ENCODE measurements at places on chromosomes 16 and 17.
A peak's percentile ranks its signal among the peaks of the same experiment; 100 is the strongest.

- no peak for DNase-seq
Observed at GRCh38 chr16:2512735-2513404, 882 bp upstream of the ATP6V0C start.

GRCh38 chr17:4872786-4873185 lies 26.6 kb upstream of the C17orf107 start:
- no peak for DNase-seq

DNA sequence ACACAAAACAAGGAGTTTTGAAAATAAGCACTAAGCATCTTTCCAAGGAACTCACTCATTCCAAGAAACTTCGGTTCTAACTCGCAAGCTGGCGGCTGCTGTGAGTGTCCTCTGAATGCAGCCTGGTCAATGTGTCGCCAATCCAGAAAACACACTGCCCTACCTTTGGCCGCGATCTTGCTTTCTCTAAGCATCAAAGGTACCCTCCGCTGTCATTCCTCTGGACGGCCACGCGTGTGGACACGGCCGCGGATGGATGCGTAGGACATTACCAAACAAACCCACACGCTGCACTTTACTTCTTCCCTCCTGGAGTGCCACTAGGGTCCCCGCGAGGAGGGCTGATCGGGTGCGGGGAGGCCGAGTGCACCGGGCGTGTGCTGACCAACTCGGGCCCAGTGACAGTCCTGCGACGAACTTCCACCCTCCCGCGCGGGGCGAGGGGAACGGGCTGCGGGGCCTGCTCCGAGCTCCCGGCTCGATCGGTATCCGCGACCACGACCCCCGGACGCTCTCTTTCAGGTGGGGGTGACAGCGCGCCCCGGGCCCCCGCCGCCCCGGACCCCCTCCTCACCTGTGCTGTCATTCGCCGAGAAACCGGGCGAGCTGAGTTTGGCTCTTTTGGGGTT lies 1.1 kb downstream of the CREBBP start:
- DNase-seq: no peak

GRCh38 chr16:79844603-79845002 lies 244.1 kb upstream of the MAF start:
- no peak for DNase-seq

DNA sequence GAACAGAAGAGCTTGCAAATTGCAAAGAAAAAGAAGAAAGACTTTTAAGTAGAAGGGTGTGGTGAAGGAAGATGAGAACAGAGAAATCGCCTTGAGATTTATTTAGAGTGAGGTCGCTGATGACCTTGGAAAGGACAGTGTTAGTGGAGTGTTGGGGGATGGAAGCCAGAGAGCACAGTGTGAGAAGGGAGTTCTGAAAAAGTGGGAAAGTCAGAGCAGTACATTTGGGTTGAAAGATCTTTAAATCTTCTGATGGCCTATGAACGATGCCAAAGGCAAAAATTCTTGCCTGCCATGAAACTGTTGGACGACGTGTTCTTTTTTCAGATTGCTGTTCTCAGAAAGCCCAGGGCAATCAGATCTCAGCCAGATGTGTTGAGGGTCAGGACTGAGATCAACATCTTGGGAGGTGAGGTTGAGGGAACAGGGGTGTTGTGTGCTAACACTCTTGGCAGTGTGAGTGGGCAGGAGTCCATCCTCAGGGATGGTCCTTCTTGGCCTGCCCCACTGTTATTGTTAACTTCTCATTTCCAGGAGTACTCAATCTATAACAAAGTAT lies 330.1 kb downstream of the MAP2K6 start:
- no peak for DNase-seq

- DNase-seq: no peak
Observed at GRCh38 chr17:41009936-41010335, 1.0 kb upstream of the KRTAP3-1 start.

GRCh38 chr17:47192554-47192953 lies 3.5 kb upstream of the CDC27 start:
- DNase-seq: no peak

DNA sequence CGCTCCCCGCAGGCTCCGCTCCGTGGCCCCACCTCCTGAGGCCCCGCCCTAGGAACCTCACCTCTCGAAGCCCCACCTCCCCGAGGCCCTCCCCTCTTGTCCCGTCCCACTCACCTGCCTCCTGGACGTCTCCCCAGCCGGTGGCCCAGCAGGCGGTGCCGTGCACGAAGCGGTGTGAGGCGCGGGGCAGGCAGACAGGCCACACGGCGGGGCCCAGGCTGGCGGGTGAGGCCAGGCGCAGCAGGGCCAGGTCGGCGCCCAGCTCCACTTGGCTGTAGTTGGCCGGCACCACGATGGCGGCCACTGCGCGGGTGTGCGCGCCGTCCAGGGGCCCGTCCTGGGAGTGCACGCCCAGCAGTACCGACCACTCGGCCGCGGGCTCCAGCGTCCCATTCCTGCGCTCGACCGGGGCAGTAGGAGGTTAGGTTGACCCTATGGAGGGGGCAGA lies 1.6 kb downstream of the PRSS36 start:
- DNase-seq: no peak

- no peak for DNase-seq
Observed at GRCh38 chr17:22217135-22217534, 524.8 kb downstream of the KCNJ18 start.

- DNase-seq: no peak
Observed at GRCh38 chr17:54239291-54239690, 416.6 kb downstream of the KIF2B start.

DNA sequence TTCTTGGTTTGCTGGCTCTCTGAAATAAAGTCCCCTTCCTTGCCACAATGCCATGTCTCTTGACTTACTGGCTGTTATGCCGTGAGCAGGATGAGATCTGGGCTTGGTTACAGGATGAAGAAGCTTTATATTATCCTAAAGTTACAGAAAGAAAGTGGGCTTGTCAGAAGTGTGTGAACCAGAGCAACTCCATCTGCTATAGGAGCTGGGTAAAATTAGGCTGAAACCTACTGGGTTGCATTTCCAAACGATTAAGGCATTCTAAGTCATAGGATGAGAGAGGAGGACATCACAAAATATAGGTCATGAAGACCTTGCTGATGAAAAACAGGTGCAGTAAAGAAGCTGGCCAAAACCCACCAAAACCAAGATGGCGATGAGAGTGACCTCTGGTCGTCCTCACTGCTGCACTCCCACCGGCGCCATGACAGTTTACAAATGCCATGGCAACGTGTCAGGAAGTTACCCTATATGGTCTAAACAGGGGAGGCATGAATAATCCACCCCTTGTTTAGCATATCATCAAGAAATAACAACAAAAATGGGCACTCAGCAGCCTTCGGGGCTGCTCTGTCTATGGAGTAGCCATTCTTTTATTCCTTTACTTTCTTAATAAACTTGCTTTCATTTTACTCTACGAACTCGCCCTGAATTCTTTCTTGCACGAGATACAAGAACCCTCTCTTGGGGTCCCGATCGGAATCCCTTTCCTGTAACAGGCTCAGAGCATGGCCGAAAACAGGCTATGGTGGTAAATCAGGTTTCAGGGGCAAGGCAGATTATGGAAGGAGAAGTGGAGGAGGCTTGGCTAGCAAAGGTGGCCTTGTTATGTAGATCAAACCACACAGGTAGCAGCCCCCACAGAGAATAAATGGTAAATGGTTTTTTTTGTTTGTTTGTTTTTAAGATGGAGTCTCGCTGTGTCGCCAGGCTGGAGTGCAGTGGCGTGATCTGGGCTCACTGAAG lies 81.3 kb upstream of the C16orf82 start:
- no peak for DNase-seq

- DNase-seq: no peak
Observed at GRCh38 chr17:57033296-57033695, 51.8 kb upstream of the AKAP1 start.

GRCh38 chr17:13337864-13338371 lies 263.8 kb downstream of the HS3ST3A1 start:
- DNase-seq: no peak

GRCh38 chr17:35052241-35052610 lies 11.3 kb downstream of the RFFL start:
- DNase-seq: no peak

- DNase-seq: no peak
Observed at GRCh38 chr17:43917348-43918025, 10.2 kb upstream of the MPP2 start.

DNA sequence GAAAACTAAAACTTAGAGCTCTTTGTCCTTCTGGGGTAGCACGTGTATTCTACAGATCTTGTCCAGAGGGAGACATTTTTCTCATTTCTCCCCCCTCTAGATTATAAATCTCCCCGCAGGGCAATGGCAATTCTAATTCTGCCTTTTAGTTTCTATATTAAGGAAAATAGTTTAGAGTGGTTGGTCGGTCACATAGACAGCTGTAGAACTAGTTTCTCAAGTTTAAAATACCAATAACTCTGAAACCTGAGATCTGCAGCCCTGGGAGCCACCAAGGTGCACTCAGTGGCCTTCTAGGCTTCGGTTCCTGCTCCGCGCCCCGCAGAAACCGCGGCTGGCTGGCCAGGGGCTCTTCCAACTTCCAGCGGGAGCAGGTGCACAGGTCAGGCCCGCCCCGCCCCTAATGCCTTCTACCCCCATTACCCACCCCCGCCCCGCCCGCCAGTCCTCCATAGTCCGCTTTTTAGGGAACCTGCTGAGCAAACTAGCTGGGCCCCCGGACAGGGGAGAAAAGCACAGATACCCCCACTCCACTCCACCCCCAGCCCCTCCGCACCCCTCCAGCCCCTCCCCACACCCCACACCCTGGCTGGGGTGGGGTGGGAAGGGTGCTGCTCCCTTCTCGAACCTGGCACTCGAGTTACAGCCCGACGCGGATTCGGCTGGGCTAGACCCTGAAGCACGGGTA lies 431 bp downstream of the SLFN11 start:
- no peak for DNase-seq

DNA sequence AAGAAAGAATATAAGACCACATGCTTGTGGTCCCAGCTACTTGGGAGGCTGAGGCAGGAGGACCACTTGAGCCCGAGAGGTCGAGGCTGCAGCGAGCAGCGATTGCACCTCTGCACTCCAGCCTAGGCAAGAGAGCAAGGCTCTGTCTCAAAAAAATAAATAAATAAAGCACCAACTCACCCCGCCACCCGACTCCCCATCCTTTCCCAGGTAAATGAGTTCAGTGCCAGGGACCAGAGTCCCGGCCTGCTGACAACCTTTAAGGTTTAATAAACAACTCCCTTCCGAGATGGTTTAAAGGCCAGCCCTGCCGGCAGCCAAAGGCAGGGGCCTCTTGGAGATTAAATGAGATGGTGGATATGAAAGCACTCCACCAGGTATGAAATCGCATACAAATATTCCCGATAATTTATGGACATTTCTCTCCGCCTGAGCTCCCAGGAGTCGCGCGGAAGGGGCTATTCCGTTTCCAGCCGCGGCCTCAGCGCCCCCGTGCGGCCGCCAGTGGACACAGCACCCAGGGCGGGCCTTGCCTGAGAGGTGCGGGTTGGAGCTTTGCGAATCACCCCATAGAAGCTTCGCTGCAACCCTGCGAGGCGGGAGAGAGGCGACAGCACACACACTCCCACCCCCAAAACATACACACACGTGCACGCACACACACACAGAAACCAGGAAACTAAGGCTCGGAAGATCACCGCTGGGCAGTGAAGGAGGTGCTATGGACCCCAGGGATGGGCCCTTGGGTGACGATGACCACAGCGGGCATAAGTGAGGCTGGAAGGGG lies 4.0 kb upstream of the RPL38 start:
- DNase-seq: peak; percentile 36

GRCh38 chr17:74453665-74454196 lies 12.7 kb upstream of the CD300A start:
- DNase-seq: peak; percentile 37

DNA sequence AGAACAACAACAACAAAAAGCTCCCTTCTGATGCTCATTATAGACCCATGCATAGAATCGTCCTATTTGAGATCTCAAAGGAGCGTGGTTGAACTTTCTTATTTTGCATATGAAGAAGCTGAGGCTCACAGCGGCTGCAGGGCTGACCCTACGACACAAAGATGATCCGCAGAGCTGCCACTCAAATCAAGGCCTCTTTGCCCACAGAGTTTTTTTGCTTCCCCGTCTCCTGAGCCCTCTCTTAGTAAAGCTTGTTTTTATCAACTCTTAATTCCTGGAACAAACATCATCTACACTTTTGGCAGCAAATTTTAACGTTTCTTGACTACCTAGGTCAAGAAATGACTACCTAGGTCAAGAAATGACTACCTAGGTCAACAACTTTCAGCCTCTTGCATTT lies 73.7 kb downstream of the C16orf95 start:
- DNase-seq: no peak

- DNase-seq: no peak
Observed at GRCh38 chr17:82101301-82101715, 3.3 kb upstream of the FASN start.

DNA sequence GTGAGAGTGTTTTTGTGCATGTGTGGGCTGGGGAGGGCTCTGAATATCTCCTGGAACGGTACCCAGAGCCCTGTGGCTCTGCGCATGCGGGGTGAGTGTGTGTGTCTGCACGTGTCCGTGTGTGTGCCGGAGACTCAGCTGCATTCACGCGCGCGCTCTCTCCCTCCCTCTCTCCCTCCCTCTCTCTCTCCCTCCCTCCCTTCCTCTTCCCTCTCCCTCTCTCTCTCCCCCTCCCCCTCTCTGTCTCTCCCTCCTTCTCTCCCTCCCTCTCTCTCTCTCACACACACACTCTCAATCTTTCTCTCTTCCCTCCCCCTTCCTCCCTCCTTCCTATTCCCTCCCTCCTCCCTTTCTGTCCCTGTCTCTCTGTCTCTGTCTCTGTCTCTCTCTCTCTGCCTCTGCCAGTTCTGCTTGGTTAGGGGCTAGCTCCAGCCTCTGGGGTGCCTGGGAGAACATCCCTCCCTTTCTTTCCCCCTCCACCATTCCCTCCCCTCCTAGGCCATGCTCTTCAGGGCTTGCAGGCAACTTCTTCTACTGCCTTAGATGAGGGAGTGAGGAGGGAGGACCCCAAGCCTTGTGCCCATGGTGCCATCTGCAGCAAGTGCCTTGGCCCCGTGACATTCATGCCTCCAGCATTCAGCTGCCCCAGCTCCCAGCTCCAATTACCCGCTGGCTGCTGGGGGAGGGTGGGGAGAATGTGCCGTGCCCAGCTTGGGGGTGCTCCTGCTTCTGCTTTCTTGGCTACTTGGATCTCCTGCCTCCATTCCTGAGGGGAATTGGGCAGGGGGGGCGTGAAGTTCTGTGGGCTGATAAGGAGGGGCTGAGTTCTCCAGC lies 6.4 kb downstream of the THRA start:
- peak; percentile 49 for DNase-seq

GRCh38 chr17:33234930-33235685 lies 58.0 kb downstream of the ASIC2 start:
- DNase-seq: no peak
